Type B pancreatic cell (in vitro differentiated cells): ENCODE measurements at places on chromosomes 2 and 18. TPM values are rescaled to one million over a fixed set of nuclear protein-coding genes. Genes with fewer than 3 reads are reported as not detected.

- DNase-seq, result no peak
These were observed 7.1 kb upstream of the KLF11 start for GRCh38 chr2:10036095-10036884.

DNA sequence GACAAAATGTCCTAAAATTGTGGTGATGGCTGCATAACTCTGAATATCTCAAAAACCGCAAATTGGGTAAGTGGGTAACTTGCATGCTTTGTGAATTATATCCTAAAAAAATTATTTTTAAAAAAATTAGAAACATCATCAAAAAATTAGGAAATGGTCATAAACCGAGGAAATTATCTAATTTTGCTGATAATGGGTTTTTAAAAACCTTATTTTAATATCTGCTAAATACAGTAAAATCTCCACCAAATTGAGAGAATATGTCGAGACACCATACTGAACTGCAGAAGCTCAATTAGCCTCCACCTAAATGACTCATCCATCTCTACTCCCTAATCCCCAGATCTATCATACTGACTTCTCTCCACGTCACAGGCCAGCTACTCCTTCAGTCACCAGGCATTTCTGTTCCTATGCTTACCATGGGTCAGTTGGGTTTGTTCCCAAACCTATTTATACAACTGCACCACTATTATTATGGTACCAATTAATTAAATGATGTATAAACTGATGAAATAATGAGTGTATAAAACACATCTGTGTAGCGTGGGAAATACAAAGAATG lies 36.1 kb downstream of the SPIRE1 start:
- no peak for DNase-seq

FAM237A gene
- not detected in 2 replicates for total RNA-seq

GPBAR1 gene
- 2.1 and 5.7 TPM in 2 replicates for total RNA-seq

TMEM247 gene
- not detected in 2 replicates for total RNA-seq
